Endothelial cell (in vitro differentiated cells): ENCODE measurements at places on chromosomes 2 and 18. TPM values are rescaled to one million over a fixed set of nuclear protein-coding genes. Genes with fewer than 3 reads are reported as not detected.

GRCh38 chr2:224377751-224378700 is 23.9 kb downstream of the FAM124B start:
- no peak for DNase-seq
- peaks cover 27% of the 10 kb centered on the region for H3K4me1 ChIP-seq
- H3K27me3 ChIP-seq = peaks cover 3% of the 10 kb centered on the region
- H3K36me3 ChIP-seq = peaks cover 48% of the 10 kb centered on the region
- H3K4me3 ChIP-seq = peak overlapping the region; percentile 59

DNA sequence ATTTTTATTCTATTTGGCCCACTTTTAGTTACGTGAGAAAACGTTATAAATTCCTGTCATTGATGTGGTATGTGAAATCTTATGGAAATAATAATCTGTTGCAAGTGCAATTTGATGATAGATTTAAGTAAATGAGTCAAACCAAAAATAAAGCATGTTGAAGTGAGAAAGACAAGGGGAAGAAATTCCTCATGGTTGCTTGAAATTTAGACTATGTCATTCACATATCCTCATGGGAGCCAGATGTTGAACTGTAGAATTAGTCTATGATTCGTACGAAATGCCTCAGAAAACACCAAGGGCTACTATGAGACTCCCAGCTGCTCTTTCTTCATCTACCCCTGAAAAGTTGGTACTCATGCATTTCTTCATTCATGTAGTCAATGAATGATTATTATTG is 55.7 kb downstream of the KLHL14 start:
- no peaks in the 10 kb centered on the region for H3K27me3 ChIP-seq
- H3K4me1 ChIP-seq = no peaks in the 10 kb centered on the region
- H3K27ac ChIP-seq = no peak overlapping the region
- no peak for DNase-seq

- no peaks in the 10 kb centered on the region for H3K4me1 ChIP-seq
- DNase-seq = no peak
- H3K36me3 ChIP-seq = no peaks in the 10 kb centered on the region
These were observed 53.5 kb downstream of the CDH19 start for GRCh38 chr18:66550366-66550765.

- DNase-seq = no peak
- H3K4me3 ChIP-seq = no peak overlapping the region
- no peak overlapping the region for H3K27ac ChIP-seq
- H3K36me3 ChIP-seq = no peaks in the 10 kb centered on the region
These were observed 28.2 kb upstream of the YWHAQ start for GRCh38 chr2:9658972-9659371.

GRCh38 chr2:48901416-48901815 is 145.9 kb upstream of the LHCGR start:
- peak overlapping the region; percentile 93 for H3K27ac ChIP-seq
- peaks cover 6% of the 10 kb centered on the region for H3K36me3 ChIP-seq
- peaks cover 8% of the 10 kb centered on the region for H3K27me3 ChIP-seq
- H3K4me1 ChIP-seq = peaks cover 43% of the 10 kb centered on the region
- peak overlapping the region; percentile 56 for H3K4me3 ChIP-seq

The PARD6G gene
- 10.4 TPM for total RNA-seq

DNA sequence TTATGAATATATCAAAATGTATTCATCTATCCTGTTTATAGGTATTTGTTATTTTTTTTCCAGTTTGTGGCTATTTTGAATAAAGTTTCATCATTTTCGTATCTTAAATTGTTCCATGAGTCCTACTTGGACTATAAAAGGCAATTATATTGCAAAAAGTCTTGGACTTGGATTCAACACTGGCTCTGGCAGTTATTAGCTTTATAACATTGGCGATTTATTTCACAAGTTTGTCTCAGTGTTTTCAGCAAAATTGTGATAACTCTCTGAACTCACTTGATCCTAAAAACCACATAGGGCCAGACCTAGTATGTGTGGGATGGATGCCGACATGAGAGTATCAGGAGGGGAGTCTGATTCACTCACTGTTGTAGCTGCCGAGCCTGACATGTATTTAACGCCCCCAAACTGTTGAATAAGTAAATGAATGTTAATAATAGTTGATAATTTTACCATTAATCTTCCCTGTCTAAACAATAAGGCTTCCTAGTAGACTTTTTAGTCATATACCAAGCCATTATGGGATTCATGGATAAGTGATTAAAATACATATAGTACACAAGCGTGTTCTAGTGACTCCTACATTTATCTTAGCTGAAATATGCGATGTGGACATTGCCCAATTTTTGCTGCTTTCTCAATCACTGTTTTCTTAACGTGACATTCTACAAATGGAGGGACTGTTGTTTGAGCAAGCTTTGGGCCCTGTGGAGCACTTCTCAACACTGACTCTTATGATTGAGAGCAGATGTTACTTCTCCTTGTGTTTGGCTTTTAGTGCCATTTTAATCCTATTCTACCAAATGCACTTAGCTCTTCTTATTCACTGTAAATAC is 907.6 kb downstream of the EPHA4 start:
- DNase-seq = no peak
- no peaks in the 10 kb centered on the region for H3K36me3 ChIP-seq
- no peak overlapping the region for H3K27ac ChIP-seq
- H3K27me3 ChIP-seq = no peaks in the 10 kb centered on the region

GRCh38 chr2:67839242-67839641 is 223.6 kb downstream of the C1D start:
- H3K27me3 ChIP-seq = peaks cover 1% of the 10 kb centered on the region
- H3K27ac ChIP-seq = no peak overlapping the region
- no peaks in the 10 kb centered on the region for H3K4me1 ChIP-seq
- no peaks in the 10 kb centered on the region for H3K36me3 ChIP-seq
- DNase-seq = no peak

GRCh38 chr2:236688157-236688556 is 118.5 kb downstream of the ACKR3 start:
- peaks cover 59% of the 10 kb centered on the region for H3K4me1 ChIP-seq
- DNase-seq = no peak
- peaks cover 4% of the 10 kb centered on the region for H3K27me3 ChIP-seq
- H3K4me3 ChIP-seq = no peak overlapping the region

The DNER gene
- 0.15 TPM for total RNA-seq

DNA sequence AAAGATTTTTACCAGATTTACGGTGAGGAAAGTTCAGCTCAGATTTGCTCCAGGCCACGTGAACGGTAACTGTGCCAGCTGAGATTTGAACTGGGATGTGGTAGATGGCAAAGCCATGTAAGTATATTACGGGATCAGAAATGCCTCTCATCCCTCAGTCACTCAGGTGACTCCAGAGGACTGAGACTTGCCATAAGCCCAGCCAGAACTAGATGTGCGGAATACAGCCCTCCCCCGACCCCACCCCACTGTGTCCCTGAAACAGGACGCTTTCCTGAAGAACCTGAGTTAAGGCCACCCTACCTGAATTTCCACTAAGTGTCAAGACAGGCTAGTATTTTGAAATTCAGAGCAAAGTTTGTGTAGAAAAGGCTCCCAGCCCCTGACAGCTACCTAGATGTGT is 1.3 kb upstream of the FHL2 start:
- peaks cover 5% of the 10 kb centered on the region for H3K27me3 ChIP-seq
- no peaks in the 10 kb centered on the region for H3K36me3 ChIP-seq
- peaks cover 46% of the 10 kb centered on the region for H3K4me1 ChIP-seq
- peak overlapping the region; percentile 80 for H3K4me3 ChIP-seq
- no peak for DNase-seq
- no peak overlapping the region for H3K27ac ChIP-seq

DNA sequence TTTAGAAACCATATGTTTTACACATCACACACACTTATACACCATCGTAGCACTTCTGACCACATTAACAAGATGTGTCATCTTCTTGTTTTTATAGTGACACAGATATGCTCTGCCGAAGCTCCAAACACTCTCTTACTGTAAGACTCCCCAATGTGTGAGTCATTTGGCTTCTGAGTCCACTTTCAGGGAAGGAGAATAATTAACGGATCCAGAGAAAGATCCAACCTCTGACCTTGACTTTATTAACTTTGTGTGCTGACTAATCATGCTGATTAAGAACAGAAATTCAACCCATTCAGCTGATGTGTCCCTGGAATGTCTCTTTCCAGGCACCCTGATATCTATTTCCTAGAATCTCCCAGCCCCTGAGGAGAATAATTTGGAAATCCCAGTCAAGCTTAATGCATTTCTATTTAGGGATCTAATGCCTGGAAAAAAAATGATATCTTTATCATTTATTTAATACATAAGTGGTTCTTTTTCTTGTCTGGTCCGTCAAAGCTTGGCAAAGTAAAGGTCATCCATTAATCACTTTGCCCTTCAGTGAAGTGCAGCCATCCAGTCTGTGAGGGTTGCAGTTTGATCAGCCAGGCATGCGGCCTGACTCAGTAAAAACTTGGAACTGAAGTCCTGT is 615.8 kb upstream of the SYT4 start:
- H3K4me3 ChIP-seq = no peak overlapping the region
- no peaks in the 10 kb centered on the region for H3K4me1 ChIP-seq
- H3K27ac ChIP-seq = no peak overlapping the region
- H3K27me3 ChIP-seq = no peaks in the 10 kb centered on the region
- no peaks in the 10 kb centered on the region for H3K36me3 ChIP-seq

GRCh38 chr2:86229221-86229620 is 30.0 kb downstream of the MRPL35 start:
- H3K27me3 ChIP-seq = peaks cover 8% of the 10 kb centered on the region
- H3K4me1 ChIP-seq = peaks cover 4% of the 10 kb centered on the region
- no peak overlapping the region for H3K27ac ChIP-seq
- H3K4me3 ChIP-seq = no peak overlapping the region
- DNase-seq = no peak

DNA sequence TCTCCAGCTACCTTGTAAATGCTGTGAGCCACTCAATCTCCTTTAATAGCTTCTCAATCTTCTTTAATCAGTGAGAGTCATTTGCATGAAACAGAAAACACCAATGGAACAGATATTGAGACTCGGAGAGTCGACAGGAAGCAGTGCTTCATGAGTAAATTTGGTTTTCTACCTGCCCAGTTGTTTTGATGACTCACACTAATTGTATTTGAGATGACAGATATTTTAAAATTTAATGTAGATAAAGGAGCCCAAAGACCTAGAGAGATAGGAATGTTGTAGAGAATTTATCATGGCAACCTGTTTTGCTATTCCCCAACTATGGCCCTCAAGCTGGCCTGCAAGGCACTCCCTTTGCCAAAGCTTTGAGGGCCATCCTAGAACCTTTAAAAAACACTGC is 119.1 kb downstream of the CDC42EP3 start:
- no peaks in the 10 kb centered on the region for H3K4me1 ChIP-seq
- no peak overlapping the region for H3K27ac ChIP-seq
- DNase-seq = no peak
- no peaks in the 10 kb centered on the region for H3K27me3 ChIP-seq
- H3K4me3 ChIP-seq = no peak overlapping the region
- H3K36me3 ChIP-seq = no peaks in the 10 kb centered on the region

DNA sequence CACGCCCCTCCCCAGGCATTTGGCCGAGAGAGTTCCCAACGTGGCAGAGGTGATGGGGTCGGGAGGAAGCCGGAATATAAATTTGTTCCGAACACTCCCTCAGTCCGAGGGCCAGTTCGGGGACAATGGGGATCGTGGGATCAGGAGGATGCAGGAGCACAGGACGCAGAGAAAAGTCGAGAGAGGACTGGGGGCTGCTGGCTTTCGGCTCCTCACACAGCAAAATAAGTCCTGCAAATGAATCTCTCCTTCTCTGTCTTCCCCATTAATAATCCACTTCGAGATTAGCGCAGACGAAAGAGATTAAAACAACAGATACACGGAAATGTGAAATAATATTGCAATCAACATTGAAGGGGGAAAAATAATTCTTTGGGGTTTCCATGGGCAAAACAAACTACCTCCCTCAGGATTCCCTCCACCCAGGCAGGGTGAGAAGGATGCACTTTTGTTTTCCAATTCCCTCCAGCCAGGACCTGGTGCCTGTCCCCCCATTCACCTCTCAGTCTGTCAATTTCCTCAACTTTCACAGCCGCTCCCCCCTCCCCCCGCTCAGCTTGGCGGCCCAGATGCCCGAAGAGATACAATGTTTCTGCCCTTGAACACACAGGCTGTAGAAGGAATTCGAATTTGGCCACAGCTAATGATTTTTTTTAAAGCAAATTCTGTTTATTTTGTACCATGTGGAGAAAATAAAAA is 3.1 kb upstream of the ZEB2 start:
- peaks cover 13% of the 10 kb centered on the region for H3K27me3 ChIP-seq
- DNase-seq = no peak
- H3K36me3 ChIP-seq = no peaks in the 10 kb centered on the region
- H3K4me1 ChIP-seq = peaks cover 25% of the 10 kb centered on the region

The ATOH8 gene
- 1.8 TPM for total RNA-seq

- H3K4me1 ChIP-seq = no peaks in the 10 kb centered on the region
- H3K4me3 ChIP-seq = no peak overlapping the region
- no peaks in the 10 kb centered on the region for H3K27me3 ChIP-seq
- no peak for DNase-seq
These were observed 755.7 kb upstream of the HS6ST1 start for GRCh38 chr2:129074298-129074920.

GRCh38 chr2:2686222-2686621 is 355.1 kb upstream of the MYT1L start:
- H3K4me1 ChIP-seq = peaks cover 10% of the 10 kb centered on the region
- no peak overlapping the region for H3K27ac ChIP-seq
- H3K36me3 ChIP-seq = no peaks in the 10 kb centered on the region
- peaks cover 2% of the 10 kb centered on the region for H3K27me3 ChIP-seq

- no peaks in the 10 kb centered on the region for H3K4me1 ChIP-seq
- H3K4me3 ChIP-seq = no peak overlapping the region
- no peak for DNase-seq
- H3K27me3 ChIP-seq = no peaks in the 10 kb centered on the region
- no peaks in the 10 kb centered on the region for H3K36me3 ChIP-seq
- no peak overlapping the region for H3K27ac ChIP-seq
These were observed 42.6 kb downstream of the SCN7A start for GRCh38 chr2:166451468-166451867.

The UGT1A10 gene
- total RNA-seq = not detected

The NPPC gene
- total RNA-seq = 11.4 TPM

DNA sequence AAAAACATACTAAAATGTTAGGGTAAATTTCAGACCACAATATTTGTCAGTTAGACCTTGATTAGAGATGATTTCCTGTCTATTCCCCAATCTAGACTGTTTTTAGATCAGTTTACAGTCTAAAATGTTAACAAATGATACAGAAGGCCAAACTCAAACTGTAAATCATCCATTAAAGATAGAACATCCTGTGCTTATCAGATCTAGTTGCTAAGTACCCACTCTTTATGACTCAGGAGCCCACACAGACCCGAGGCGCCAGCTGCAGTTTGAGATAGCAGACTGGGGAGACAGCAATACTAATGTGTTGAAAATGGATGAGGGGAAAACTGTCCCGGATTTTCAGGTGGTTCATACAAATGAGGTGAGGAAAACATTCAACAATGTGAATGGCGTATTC is 113.3 kb downstream of the SCG2 start:
- DNase-seq = no peak
- no peaks in the 10 kb centered on the region for H3K27me3 ChIP-seq
- H3K36me3 ChIP-seq = no peaks in the 10 kb centered on the region
- H3K27ac ChIP-seq = no peak overlapping the region

The LRRTM4 gene
- 1.8 TPM for total RNA-seq

The CASP10 gene
- total RNA-seq = 38.6 TPM

GRCh38 chr2:239774933-239775622 is 250.1 kb downstream of the NDUFA10 start:
- peaks cover 16% of the 10 kb centered on the region for H3K4me1 ChIP-seq
- no peaks in the 10 kb centered on the region for H3K36me3 ChIP-seq
- no peak overlapping the region for H3K4me3 ChIP-seq
- no peak for DNase-seq
- no peak overlapping the region for H3K27ac ChIP-seq
- peaks cover 8% of the 10 kb centered on the region for H3K27me3 ChIP-seq

GRCh38 chr2:110852051-110852450 is 119.7 kb downstream of the ACOXL start:
- H3K4me1 ChIP-seq = peaks cover 8% of the 10 kb centered on the region
- no peak overlapping the region for H3K4me3 ChIP-seq
- DNase-seq = no peak
- no peak overlapping the region for H3K27ac ChIP-seq
- H3K27me3 ChIP-seq = peaks cover 2% of the 10 kb centered on the region
- H3K36me3 ChIP-seq = no peaks in the 10 kb centered on the region
